ENCODE measurements at places on chromosomes 6 and 20. TPM values are rescaled to one million over a fixed set of nuclear protein-coding genes. Genes with fewer than 3 reads are reported as not detected.

- no peak for DNase-seq
Measured at GRCh38 chr6:41494212-41495110, 51.7 kb upstream of the FOXP4 start.

GRCh38 chr6:41519745-41520699, 26.2 kb upstream of the FOXP4 start:
- no peak for DNase-seq

- peak; percentile 94 for DNase-seq
Measured at GRCh38 chr6:33417128-33417902, 592 bp downstream of the CUTA start.

DNA sequence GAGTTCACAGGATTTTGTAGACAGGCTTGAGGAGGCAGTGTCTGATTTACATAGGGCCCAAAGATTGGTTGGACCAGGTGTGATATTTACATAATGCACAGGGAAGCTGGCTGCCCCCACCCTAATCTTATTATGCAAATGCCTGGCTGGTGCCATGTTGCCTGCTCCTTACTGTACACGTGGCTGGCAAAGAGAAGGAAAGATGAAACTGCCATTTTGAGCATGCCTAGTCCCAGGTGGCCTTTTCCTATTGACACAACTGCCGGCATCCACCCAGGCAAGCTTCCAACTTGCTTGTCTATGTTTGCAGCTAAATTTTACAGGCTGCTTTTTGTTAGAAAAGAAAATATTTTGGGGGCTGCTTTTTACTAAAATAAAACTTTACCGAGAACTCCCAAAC, 174.6 kb downstream of the LMBRD1 start:
- no peak for DNase-seq

BYSL gene
- total RNA-seq, result 25.3 TPM

GRCh38 chr6:25547797-25548196, 104.2 kb upstream of the SCGN start:
- DNase-seq, result no peak

GRCh38 chr20:5145365-5146098, 18.7 kb downstream of the CDS2 start:
- no peak for DNase-seq

DNA sequence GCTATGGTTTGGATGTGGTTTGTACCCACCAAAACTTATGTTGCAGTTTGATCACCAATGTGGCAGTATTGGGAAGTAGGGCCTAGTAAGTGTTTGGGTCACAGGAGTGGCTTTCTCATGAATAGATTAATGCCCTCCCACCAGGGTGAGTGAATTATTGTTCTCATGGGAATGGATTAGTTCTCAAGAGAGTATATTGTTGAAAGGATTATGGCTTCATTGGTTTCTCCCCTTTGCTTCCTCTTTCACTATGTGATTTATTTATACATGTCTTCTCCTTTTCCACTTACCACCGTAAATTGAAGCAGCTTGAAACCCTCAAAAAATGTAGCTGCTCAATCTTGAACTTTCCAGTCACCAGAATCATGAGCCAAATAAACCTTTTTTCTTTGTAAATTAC, 10.8 kb downstream of the UFL1 start:
- no peak for DNase-seq

NR2E1 gene
- total RNA-seq, result not detected

DNA sequence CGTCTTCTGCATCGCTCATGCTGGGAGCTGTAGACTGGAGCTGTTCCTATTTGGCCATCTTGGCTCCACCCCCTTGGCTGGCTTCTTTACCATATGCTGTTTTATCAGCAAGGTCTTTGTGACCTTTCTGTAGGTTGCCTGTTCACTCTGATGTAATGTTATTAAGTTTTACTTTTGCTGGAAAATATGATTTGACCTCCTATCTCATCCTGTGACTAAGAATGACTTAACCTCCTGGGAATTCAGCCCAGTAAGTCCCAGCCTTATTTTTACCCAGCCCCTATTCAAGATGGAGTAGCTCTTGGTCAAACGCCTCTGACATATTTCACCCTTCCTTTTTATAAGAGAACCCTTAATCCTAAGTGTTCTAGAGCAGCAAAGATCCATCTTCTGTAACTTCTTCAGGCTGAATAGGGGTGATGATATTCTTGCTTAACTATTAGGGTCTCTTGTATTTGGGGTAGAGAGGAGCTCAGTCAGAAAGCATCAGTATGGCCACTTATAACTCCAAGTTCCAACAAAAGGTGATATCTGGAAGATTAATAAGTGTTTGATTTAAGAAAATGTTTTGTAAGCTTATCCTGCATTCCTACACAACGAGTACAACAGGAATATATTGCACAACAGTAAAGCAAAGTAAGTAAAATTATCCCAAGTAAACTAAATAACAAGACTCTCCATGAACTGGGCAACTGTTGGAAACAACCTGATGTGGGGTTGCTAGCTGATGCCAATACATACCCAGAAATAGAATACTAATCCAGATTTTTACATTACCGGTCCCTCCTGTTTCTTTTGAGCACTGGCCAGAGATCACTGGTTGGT, 23.1 kb upstream of the HMGN3 start:
- DNase-seq, result peak; percentile 66

FABP7 gene
- total RNA-seq, result not detected

DNA sequence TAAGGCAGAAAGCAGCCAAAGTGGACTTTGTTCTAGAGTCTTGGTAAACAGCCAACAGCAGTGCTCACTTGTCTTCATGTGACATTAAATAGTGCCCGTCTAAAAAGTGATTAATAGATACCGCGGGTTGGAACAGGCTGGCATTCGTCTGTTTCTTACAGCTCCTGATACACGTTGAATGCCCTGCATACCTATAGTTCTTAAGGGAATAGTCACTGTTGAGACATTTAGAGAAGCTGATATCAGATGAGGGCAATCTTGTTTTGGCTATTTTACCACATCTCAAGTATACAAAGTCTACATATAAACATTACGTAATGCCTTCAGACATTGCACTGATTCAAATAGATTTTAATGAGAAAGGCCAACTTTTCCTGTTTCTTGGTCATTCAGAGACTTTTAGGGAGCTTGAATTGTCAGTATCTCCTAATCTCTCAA, 374.9 kb upstream of the FLRT3 start:
- DNase-seq, result peak; percentile 67

DNA sequence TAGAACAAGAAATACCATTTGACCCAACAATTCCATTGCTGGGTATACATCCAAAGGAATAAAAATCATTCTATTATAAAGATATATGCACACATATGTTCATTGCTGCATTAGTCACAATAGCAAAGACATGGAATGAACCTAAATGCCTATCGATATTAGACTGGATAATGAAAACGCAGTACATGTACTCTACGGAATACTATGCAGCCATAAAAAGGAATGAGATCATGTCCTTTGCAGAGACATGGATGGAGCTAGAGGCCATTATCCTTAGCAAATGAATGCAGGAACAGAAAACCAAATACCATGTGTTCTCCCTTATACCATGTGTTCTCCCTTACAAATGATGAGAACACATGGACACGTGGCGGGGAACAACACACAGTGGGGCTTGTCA, 190.2 kb downstream of the HACE1 start:
- no peak for DNase-seq

DNA sequence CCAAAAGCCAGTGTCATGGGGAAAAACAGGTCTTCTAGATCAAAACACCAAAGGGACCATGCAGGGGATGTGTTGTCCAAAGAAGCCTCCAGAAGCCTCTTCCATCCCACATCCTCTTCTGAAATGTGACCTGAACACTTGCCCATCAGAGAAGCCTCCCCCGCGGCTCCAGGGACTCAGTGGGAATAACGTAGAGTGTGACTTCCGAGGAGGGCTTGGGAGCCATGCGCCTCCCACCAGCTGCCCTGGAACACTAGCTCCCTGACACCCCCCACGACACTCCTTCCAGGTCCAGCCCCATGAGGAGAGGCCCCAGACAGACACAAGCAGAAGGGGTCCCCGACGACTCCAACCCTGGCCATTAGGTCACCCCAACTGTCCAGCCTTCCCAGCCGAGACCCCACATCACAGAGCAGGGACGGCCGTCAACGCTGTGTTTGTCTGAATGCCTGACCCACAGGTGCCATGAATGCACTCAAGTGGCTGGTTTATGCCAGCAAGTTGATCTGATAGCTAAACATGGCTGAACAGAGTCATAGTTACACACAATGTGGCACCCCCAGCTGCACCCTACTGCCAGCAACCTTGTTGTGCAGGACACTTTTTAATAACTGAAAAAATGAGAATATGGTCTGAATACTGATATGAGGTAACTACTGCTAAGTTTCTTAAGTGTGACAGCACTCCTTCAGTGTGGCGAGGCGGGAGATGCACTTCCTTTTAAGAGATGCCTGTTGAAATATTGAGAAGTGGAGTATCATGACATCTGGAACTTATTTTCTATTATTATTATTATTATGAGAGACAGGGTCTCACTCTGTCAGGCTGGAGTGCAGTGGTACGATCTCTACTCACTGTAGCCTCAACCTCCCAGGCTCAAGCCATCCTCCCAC, 58.0 kb downstream of the GINS1 start:
- no peak for DNase-seq

FAM83C gene
- not detected for total RNA-seq

GRCh38 chr6:136647363-136647852, 97.2 kb upstream of the MAP7 start:
- DNase-seq, result peak; percentile 97

GRCh38 chr20:36815454-36816091, 42.0 kb upstream of the DSN1 start:
- no peak for DNase-seq

GRCh38 chr20:51139891-51140290, 117.0 kb upstream of the KCNG1 start:
- no peak for DNase-seq

DNA sequence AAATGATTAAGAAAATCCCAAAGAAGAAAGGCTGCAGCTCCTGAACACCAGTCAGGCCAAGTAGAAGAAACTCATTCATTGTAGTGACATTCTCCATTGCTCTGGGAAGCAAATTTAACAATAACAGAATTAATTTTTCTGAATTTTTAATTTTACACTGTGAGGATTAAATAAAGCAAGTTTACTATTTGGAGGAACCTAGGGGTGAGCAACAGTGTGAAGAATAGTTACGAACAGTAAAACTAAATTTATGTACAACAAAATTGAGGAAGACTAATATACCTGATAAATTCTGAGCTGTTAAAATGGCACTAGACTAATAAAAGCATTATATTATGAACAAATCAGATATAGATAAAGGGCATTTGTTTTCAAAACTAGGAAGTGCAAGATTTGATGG, at the start of gene OR12D3:
Gene OR12D3 (minus strand): TSS at position 101 of the 400 bp plus-strand sequence. CDS start 4 bp downstream, at position 97.
- no peak for DNase-seq

BHLHE23 gene
- total RNA-seq, result not detected

CCM2L gene
- not detected for total RNA-seq

- DNase-seq, result peak; percentile 18
Measured at GRCh38 chr20:43691928-43692524, 25.1 kb downstream of the MYBL2 start.

TPD52L1 gene
- total RNA-seq, result 10.8 TPM

GRCh38 chr20:48019940-48020339, 234.7 kb upstream of the SULF2 start:
- DNase-seq, result no peak

- DNase-seq, result no peak
Measured at GRCh38 chr20:1555952-1556351, 1.6 kb downstream of the SIRPD start.

DNA sequence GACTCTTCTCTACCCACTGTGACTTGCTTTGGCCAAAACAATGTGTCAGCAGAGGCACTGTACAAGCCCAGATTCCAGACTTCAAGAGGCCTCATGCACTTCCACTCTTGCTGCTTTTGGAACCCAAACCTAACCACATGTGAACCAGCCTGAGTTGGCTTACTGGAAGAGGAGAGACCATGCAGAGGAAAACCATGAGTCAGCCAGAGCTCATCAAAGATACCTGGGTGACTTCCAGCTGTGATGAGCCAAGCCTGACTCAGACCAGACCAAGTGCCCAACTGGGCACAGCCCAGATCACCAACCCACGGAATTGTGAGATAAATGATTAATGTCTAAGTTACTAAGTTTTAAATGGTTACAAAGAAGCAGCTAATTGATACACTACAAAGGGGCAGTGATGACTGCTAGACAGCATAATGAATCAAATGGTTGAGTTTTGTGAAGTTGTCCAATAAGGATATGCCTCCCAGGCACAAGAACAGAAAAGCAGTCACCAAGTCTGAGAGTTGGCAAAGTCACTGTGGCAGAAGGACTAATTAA, 16.2 kb upstream of the BEND6 start:
- peak; percentile 99 for DNase-seq

DNA sequence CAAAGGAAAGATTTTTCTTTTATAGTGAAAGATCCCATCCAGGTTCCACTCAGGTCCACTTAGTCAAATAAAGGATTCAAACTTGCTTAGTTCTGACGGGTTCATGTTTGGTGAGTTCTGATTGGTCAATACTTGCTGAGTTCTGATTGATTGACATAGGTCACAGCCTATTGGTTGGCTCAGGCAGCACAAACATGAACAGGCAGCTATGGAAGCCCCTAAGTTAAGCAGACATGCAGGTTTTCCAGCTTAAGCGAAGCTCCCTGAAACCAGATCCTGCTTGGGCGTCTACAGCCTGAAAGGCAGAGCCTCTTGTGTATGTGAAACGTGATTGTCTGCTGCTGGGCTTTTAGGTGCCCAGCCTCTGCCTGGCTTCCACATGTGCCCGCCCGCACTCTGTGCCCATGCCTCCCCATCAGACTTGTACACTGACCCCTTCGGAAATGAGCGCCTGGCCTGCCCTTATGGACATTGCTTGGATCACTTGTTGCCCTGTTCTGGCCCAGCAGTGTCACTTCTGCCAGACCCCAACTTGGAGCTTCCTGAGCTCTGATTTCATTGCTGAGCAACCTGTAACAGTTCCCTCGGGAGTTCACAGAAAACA, 45.4 kb upstream of the ECI2 start:
- DNase-seq, result peak; percentile 63

DNA sequence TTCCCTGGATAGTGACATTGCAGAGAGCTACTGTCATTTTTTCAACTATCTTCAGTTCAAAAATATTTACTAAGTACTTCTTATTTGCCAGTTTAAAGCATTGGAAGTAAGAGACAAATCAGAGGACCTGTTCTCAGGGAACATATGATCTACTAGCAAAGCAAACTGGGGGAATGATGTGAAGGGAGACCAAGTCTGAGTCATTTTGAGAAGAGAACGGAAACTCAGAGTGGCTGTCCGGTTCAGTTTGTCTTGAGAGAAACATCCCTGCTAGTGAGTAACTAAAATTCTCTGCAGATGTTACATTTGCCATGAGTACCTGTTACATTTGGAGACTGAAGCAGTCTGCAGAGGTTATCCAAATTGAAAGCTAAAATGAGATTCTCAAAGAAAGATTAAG, 118.3 kb downstream of the KCNQ5 start:
- no peak for DNase-seq

TREML4 gene
- total RNA-seq, result not detected

NKX2-2 gene
- total RNA-seq, result not detected

DNA sequence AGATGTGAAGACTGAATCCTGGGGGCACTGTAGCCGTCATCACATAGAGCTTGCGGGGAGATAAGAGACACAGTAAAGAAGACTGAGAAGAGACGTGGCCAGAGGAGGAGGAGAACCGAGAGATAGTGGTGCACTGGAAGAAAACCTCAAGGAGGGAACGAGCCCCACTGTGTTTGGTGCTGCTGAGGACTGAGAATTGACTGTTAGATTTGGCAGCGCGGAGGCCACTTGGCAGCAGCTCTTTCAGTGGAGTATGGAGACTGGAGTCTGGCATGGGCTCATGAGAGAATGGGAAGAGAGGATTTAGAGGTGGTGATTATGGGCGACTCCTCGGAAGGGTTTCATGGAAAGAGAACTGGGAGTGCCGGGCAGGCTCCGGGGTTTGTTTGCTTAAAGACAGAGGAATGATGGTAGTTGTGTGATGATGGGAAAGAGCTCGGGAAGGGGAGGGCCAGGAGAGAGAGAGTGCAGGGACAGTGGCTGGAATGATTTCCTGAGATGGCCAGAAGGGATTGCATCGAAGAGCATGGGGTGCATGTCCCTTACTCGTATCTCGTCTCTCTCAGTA, 18.0 kb downstream of the CDYL start:
- no peak for DNase-seq
